Activated CD4-positive, alpha-beta T cell treated with anti-CD3 and anti-CD28 coated beads, Interleukin-2, amount 50 U/mL, for 24 hours (primary cell): ENCODE measurements at places on chromosomes 13 and 19.

DNA sequence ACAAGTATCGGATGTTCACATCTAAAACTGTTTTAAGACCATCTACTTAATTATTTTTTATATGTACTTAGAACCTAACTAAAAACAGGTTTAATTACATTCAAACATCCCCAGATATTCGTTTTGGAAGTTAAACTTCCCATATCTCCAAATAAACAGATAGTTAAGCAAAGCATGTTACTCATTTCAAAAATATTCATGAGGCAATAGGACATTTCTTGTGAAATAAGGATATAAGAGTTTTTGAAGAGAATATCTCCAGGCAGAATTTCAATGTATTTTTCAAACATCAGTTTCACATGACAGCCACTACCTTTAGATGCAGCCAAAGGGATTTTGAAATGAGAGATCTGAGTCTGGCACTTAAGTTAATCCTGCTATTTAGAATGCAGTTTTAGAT lies 697.5 kb downstream of the SLITRK1 start:
- no peak for DNase-seq

DNA sequence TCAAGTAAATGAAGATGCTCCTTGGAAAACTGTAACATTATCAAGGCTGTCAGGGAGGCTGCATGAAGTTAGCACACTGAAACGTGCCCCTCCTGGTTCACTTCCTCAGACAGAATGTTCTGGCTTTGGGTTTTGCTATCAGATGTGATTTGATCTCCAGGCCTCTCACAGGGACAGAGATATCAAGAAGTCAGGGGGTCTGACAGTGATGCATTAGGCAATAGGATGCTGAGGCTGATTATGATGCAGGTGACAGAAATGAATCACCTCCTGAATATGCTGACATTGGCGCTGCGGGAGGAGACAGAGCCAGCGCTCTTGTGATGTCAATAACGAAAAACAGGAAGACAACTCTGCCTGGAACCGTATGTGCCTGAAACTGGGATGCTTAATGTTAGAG lies 278.5 kb downstream of the DCT start:
- DNase-seq = no peak

- DNase-seq = no peak
These were observed 325.7 kb upstream of the SLC10A2 start for GRCh38 chr13:103391936-103392335.

DNA sequence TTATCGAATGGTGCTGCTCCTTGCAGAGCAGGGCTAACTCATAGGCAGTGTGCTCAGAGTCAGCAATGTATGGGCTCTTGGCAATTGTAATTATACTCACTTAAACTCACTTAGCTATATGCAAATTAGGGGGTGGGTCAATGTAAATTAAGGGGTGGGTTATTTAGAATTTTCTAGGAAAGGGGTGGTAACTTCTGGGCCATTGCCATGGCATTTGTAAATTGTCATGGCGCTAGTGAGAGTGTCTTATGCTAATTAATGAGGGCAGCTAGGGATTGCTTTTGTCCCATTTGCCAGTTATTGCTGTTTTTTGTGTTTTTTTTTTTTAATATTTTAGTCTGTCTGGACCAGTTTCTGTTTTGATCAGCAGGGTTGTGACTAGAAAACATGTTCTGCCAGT lies 68.4 kb downstream of the DIAPH3 start:
- no peak for DNase-seq

DNA sequence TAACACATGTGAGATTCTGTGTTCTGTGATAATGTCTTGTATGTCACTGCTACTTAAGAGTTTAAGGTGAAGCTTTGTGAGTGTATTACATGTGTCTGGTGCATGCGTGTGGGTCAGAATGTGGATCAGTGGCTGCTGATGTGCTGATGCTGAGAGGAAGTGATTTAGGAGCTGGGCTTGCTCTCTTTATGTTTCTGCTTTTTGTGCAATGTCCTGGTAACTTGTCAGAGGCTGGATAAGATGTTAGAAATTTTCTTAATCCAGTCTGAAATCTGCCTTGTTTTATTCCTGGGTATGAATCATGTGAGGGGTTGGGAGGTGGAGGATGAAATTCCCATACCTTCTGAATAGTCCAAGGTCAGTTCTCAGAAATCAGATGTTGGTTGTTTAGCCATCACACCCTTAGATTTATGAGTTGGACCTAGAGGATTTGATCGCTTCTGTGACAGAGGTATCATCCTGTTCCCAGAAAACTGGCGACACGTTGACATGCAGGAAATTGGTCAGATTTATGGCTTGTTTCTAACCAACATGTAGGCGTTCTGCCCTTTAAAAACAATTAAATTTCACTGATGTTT lies 24.5 kb upstream of the CXCL17 start:
- no peak for DNase-seq

- no peak for DNase-seq
These were observed 20.5 kb downstream of the MICU2 start for GRCh38 chr13:21583478-21583877.

GRCh38 chr19:560121-560520 lies 12.3 kb upstream of the BSG start:
- no peak for DNase-seq

- DNase-seq = no peak
These were observed 15.1 kb downstream of the ILF3 start for GRCh38 chr19:10669246-10669645.

DNA sequence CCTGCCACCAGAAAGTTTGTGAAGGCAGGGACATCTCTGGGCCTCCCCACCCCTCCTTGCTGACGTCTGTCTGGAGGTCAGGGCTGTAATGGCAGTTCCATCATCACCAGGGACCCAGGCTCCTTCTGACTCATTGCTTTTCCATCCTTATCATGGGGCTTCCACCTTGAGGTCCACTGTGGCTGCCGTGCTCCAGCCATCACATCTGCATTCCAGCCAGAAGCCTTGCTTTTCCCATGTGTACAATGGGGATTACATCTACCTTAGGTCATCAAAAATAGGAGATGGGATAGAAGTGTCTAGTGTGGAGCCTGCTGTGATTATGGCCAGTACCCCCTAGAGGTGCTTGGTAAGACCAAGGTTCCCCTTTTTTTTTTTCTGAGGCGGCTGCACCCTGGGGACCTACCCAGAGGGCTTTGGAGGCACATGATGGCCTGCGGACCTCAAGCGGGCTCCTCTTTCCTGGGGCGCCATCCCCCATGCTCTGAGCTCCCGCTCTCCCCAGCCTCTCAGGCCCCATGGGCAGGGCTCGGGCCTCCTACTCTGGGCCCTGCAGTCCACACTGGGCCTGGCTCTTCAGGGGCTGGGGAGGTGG lies 13.4 kb upstream of the RANBP3 start:
- no peak for DNase-seq

- DNase-seq = no peak
These were observed 888 bp downstream of the NOTCH3 start for GRCh38 chr19:15199661-15200552.

DNA sequence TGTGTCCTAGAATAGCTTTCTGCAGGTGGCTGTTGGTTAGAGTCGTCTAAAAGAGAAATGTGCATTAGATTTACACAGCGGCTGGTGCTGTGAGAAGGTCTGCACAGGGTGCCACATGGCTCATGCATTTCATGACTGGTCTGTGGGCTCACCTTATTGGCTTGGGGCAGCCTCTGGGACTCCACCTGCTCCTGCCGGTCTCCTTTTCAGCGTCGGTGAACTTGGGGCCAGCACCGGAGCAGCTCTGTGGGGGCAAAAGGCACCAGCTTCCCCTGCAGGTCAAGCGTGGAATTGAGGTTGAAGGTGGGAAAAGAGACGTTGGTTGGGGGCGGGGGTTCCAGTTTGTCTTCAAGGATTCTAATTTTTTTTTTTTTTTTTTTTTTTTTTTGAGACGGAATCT lies 3.1 kb upstream of the PNMA8C start:
- no peak for DNase-seq

DNA sequence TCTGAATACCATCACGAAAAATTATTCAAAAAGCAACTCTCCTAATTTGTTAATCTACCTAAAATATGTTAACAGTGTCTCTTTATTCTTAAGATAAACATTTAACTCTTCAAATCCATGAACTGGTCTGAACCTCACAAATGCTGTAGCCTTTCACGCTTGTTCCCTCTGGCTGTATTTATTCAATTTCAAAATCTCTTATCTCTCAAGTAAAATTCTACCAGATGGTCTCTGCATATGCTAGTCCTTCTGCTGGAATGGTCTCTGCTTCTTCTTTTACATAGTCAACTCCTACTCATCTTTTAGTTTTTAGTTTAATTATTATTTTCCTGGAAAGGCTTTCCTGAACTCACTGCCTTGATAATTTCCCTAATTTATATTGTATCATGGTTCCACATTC lies 232.9 kb upstream of the PCDH20 start:
- no peak for DNase-seq

DNA sequence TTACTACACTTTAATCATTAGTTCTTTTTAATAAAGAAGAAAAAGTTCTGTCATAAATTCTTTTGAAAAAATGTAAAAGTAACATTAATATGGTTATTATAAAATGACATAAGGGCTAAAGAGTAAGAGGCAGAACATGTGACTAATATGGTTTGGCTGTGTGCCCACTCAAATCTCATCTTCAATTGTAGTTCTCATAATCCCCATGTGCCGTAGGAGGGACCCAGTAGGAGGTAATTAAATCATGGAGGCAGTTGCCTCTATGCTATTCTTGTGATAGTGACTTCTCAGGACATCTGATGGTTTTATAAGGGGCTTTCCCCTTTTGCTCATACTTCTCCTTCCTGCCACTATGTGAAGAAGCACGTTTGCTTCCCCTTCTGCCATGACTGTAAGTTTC lies 104.5 kb downstream of the UGGT2 start:
- DNase-seq = no peak

DNA sequence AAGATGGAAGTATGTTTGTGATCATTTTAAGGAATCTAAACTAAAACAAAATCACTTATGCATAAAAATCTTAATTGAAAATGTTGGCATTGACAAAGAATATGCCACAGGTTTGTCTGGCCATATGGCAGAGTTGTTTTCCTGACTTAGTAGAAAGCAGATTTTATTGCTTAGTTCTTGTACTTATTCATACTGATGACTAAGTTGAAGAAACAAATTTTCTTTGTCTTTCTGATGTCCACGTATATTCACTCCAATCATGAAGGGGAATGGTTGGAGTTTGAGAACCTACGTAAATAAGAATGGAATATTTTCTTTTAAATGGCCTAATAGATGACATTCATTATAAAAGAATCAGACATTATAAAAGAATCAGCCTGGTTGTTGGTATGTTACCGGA lies 8.0 kb upstream of the GPC6 start:
- no peak for DNase-seq

- DNase-seq = no peak
These were observed 31.2 kb upstream of the KLF2 start for GRCh38 chr19:16293118-16294091.

- DNase-seq = no peak
These were observed 133.2 kb downstream of the VWA8 start for GRCh38 chr13:41827507-41828213.
